ENCODE measurements at places on chromosomes 16 and 17. TPM values are rescaled to one million over a fixed set of nuclear protein-coding genes. Genes with fewer than 3 reads are reported as not detected.
A peak's percentile ranks its signal among the peaks of the same experiment; 100 is the strongest.

The ALOX12 gene
- 0.02 TPM for polyA plus RNA-seq

The RND2 gene
- polyA plus RNA-seq, result 0.54 TPM

The STAC2 gene
- 0.01 TPM for polyA plus RNA-seq

The TRIM25 gene
- polyA plus RNA-seq, result 53.9 TPM

The DHRS13 gene
- 4.6 TPM for polyA plus RNA-seq

The NME1 gene
- polyA plus RNA-seq, result 220 TPM

The EVI2B gene
- 0.68 TPM for polyA plus RNA-seq

DNA sequence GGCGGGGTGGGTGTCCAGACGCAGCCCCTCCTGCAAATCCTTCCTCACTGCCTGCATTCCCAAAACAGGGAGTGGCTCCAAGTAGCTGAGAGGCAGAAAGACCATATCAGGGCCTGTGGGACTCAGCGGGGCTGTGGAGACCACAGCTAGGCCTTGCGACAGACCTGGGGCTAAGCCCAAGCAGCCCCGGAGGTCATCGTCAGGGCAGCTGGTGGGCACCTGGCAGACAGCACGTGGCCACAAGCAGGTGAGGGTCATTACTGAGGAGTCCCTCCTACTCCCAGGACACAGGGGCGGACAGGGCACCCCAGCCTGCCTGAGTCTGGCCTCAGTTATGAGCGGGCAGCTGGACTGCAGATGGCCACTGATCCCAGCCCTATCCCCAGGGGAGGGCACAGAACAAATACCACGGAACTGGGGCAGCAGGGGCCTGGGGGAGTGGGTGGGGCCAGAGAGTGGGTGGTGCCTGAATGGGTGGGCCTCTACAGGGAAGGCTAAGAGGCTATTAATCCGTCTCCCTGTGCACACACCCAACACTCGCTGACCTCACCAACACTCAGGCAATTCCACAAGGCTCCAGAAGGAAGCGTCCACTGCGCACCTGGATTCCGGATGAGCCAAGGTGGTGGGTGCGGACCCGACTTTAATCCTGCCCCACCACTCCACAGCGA is 8.5 kb downstream of the HS3ST6 start:
- no peak for DNase-seq

DNA sequence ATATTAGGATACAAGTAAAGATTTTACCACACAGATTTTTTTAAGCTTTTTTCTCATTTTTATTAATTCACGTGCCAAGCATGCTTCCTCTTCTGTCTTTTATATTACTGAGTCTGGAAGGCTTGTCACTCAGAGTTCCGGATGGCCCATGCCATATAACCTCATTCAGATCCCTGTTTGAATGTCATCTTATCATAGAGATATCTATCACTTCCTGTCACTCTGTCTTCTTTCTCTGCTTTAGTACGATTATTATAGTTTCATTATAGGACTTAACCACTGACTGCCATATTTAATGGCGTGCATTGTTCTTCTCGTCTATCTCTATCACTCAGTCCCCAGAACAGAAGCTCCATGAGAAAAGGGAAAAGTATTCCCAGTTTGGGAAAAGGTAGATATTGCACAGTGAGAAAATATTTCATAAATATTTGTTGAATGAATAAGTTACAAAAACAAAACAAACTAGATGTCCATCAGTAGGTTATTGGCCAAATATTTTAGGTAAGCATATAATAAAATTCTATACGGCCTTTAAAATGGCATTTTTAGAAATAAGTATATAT is 296.9 kb upstream of the GOT2 start:
- DNase-seq, result no peak

DNA sequence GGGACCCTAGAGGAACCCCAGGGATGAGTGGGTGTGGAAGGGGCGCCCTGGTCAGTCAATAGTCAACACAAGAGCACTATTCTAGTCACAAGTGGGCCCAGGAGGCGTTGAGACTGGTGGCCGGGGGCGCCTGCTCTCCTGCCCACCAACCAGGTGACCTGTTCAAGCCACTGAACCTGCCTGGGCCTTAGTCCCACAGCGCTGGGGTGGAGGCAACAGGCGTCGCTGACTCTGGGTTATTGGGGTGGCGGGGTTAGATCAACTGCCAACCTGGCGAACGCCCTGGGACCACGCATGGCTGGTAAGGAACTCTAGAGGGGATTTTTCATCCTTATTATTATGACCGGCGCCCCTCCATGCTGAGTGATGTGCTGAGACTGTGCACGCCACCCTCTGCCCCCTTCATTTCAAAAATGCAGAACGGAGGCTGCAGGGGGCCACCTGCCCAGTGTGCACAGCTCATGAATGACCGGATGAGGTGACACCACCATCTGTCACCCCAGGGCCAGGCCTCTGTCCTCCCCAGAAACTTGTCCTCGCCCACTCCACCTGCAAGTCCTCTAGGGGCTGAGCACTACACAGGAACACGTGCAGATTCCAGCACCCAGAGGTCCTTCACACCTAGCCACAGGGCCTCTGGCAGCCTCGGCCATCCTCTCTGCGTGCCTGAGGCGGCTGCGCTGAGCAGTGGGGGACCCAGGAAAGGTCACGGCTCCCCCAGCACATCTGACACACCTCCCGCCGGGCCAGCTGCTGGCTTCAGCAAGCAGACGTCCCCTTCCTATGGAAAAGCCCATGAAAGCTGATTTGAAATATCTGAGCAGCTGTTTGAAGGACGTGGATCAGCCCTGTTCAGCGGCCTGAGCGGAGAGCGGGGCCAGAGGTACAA is 51.6 kb upstream of the DNAH17 start:
- no peak for DNase-seq

DNA sequence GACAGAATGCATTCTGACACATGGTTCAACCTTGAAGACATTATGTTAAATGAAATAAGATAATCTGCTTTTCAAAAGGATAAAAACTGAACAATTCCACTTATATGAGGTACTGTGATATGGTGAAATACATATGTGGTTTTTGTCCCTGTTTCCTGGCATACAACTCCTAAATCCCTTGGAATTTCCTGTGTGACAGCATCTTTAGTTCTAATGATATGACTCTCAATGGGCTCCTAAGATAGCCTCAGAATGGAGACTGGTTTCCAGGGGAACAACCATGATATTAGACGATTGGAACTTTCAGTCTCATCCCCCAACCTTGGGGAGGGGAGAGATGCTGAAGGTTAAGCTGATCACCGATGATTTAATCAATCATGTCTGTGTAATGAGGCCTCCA is 37.7 kb upstream of the PHLPP2 start:
- peak; percentile 37 for DNase-seq

DNA sequence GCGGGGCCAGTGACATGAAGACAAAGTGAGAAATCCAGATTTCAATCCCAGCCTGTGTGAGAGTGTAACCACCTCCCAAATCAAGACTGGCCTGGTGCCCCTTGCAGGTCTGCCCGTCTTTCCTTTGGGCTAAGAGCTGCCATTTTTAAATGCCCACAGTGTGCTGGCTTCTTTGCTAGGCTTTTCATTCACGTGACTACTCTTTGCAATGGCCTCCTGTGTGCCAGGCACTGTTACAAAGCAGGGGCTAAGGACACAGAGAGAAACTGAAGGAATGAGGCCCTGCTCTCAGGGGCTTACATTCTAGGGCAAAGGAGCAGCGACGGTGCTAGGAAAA is 269 bp upstream of the ZSCAN10 start:
- DNase-seq, result no peak

DNA sequence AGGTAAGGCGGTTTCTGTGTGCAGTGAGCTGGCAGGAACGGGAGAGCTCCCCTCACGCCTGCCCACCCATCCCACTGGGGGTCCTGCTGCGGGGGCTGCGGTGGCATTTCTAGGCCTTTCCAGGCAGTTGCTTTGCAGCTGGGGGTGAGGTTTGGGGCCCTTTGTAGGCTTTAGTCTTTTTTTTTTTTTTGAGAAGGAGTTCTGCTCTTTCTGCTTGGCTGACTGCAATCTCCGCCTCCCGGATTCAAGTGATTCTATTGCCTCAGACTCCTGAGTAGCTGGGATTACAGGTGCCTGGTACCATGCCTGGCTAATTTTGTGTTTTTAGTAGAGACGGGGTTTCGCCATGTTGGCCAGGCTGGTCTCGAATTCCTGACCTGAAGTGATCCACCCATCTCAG is 11.1 kb downstream of the TSC2 start:
- no peak for DNase-seq

DNA sequence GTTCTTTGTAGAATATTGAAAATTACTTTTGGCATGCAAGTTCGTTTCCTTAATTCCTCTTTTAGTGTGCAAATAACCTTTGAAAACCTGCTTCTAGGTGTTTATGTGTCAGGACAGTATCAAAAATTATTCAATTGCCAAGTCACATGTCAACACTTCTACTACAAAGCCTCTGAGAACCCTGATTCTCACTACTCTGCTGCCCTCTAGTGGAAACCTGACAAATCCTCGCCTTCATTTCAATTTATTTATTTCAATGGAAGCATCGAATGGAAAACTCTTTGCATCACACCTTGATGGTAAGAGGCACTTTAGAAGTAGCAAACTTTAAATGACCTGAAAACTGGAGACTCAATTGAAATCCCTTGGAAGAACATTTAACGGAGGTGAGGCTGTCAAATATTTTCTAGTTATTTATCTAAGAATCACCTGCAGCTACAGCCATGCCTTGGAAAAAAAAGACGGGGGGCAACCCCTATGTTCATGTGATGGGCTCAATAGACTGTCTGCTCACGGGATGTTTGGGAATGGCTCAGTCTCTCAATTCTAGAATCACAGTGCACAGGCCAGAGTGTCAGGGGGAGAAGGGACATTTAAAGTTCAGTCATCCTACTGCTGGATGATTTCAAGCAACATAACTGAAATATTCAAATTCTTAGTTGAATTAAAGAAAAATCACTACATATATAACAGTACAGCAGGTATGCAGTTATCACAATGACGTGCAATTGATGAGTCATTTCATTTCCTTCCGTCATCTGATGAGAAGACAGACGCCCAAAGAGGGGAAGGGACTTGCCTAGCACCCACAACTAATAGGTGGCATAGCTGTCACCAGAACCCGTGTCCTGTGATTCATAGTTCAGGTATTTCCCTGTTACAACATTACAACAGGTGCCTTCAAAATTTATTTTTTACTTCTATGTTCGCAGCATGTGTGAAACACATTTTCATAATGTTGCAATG is 563.9 kb downstream of the TOX3 start:
- peak; percentile 56 for DNase-seq

DNA sequence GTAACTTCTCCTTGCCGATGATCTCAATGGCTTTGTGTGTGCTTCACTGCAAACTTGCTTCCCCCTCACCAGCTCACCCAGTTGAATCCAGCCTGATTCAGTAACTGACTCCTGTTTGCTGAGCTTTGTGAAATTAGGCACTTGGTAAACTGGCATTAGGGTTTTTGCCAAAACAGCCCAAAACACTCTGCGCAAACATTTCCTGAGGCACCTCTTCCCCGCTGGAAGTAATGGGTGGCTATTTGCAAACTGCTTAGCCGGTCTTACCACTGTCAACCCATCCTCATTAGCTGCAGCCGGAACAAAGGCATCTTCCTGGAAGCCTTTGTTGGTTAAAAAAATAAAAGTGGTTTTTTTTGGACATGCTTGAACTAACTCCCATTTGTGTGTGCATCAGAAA is 353.2 kb downstream of the MAF start:
- DNase-seq, result no peak

DNA sequence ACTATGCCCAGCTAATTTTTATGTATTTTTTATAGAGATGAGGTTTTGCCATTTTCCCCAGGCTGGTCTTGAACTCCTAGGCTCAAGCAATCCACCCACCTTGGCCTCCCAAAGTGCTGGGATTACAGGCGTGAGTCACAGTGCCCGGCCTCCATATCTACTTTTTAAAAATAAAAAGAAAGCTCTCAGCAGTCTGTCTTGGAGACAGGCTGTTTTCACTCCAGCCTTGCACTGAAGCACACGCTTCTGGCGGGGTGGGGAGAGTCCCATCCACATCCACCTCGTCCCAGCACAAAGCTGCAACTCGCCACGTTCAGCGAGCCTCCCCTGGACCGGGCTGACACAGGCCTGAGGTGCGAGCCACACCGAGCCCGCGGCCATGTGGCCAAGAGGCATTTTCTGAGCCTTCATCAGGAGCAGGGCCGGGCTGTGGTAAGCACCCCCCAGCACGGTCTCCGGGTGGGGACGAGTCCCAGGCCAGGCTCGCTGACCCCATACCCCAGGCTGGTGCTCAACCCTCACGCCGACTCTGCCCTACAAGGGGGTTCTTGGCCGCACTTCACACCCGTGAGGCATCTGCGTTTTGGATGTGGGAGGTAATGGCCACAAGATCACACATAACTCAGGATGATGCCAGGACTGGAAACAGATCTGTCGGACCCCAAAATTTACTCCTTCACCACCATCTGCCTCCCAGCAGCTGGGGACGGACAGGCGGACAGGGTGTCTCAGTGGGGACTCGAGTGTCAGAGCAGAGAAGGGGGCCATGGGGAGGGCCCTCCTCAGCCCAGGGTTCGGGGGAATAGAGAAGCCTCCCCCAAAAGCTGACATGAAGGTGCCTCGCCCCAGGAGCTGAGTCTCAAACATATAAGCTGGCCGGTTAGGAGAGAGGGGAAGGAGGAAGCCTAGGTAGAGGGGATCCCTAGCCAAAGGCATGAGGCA is 28.6 kb downstream of the TBC1D16 start:
- no peak for DNase-seq

DNA sequence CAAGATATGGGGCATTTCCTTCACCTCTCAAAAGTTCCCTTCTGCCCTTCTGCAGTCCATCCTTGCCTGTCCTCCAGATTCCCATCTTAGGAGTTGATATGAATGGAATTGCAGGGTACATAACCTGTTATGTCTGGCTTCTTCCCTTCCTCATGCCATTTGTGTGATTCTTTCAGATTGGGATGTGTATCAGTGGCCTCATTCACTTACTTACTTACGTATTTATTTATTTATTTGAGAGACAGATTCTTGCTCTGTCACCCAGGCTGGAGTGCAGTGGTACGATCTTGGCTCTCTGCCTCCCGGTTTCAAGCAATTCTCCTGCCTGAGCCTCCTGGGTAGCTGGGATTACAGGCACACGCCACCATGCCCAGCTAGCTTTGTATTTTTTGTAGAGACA is 6.2 kb upstream of the TMEM94 start:
- DNase-seq, result no peak

DNA sequence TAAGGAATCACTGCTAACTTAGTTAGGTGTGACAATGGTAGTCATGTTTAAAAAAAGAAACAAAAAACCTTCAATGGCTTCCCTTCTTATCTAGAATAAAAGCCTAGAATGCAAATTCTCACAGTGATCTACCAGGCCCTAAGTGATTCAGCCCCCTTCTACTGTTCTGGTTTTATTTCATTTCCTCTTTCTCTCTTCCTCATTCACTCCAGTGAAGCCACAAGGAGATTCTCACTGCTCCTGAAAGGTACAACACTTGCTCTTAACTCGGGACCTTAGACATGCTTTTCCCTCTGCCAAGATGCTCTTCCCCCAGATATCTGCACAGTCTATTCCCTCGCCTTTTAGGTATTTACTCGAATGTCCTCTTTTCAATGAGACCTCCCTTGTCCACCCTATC is 3.7 kb downstream of the PIGS start:
- no peak for DNase-seq

- DNase-seq, result no peak
Measured at GRCh38 chr16:16189842-16190241, 33.5 kb downstream of the ABCC6 start.

- DNase-seq, result no peak
Measured at GRCh38 chr17:3526971-3527370, 30.6 kb downstream of the TRPV3 start.

Measured in fibroblast of lung (primary cell).